Fibroblast of skin of left biceps (primary cell): ENCODE measurements at places on chromosomes 7 and 10.

- DNase-seq: no peak
Measured at GRCh38 chr10:130782467-130782866, 529.1 kb downstream of the TCERG1L start.

GRCh38 chr10:100341953-100342626 lies 4.9 kb upstream of the SCD start:
- no peak for DNase-seq

DNA sequence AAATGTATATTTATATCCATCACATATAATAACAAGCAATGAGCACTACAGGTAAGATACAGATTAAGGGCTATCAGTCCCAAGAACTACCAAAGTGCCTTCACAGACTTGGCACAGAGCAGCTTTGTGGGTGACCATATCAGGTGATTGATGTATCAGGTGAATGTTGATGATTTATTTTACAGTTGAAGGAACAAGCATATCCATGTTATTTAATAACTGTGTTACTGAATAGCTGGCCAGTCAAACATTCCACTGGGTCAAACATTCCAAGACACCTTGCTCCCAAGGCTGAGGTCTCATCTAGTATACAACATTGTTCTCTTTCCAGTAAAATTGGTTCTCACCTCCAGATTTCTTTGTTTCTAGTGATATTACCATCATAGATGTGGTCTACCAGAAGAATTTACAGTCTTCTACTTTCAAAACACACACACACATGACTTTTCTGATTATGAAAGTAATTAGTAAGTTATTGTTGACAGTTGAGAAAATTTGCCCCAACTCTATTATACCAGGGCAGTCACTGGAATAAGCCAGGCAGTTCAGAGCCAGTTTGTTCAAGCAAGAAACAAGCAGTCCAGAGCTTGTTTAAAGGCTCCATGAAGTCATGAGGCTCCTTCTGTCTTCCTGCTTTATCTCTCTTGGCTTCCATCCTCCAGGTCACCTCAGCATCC lies 68.2 kb downstream of the ELAPOR2 start:
- no peak for DNase-seq

DNA sequence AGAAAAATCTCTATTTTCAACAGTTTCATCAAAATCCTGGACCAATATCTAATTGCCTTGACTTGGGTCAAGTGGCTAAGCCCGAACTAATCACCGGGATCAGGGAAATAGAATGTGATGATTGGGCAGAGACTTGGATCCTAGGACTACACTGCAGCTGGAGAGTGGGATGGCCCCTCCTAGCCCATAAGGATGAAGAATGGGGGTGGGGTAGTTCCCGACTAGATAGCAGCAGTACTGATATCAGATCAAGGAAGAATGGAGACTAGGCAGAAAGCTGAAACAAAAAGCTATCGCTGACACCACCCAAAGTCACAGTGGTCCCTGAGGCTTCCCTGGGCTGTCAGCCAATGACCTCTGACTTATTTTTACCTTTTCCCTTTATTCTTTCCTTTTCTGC lies 160.4 kb upstream of the PHYHIPL start:
- DNase-seq: no peak

GRCh38 chr7:134755422-134756022 lies 23.9 kb upstream of the CALD1 start:
- DNase-seq: no peak

GRCh38 chr7:127726476-127726875 lies 74.5 kb downstream of the SND1 start:
- no peak for DNase-seq

- no peak for DNase-seq
Measured at GRCh38 chr10:5840314-5841307, 27.4 kb upstream of the GDI2 start.

GRCh38 chr10:132466520-132467463 lies 69.8 kb downstream of the PWWP2B start:
- no peak for DNase-seq

GRCh38 chr7:158007697-158008257 lies 579.8 kb downstream of the PTPRN2 start:
- no peak for DNase-seq

DNA sequence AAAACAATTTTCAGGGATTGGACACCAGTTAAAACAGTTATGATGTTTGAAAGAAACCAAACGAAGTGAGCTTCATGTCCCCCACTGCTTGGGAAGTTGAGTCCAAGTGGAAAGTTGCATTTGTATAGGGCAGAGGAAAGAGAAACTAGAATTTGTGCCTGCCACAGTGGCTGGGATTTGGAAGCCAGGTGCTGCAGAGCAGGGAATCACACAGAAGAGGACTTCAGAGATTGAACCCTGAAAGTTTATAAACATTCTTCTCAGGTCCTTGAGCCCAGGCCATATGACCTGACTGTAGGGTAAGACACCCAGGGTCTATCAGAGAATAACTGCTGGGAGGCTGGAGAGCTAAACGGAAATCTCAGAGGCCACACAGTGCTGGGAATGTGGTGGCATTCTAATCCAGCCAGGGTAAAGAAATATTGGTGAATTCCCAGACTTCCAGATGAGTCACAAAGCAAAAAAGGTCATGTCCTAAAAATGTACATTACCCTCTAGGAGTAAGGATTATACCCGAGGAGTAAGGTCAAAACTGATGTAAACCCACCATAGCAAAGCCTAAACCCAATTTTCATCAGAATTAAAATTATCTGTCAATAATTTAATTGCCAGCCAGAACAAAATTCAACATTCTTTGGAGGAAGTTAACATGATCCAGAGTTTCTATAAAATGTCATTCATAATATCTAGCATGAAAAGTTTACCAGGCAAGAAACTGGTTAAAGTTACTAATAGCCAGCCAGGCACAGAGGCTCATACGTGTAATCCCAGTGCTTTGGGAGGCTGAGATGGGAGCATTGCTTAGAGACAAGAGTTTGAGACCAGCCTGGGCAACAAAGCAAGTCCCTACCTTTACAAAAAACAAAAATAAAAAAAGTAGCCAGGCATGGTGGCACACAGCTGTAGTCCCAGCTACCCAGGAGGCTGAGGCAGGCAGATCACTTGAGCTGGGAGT lies 31.2 kb downstream of the TOMM7 start:
- DNase-seq: no peak

GRCh38 chr10:25278180-25278579 lies 103.4 kb downstream of the GPR158 start:
- DNase-seq: no peak

- no peak for DNase-seq
Measured at GRCh38 chr7:155490697-155491628, 33.0 kb downstream of the EN2 start.

DNA sequence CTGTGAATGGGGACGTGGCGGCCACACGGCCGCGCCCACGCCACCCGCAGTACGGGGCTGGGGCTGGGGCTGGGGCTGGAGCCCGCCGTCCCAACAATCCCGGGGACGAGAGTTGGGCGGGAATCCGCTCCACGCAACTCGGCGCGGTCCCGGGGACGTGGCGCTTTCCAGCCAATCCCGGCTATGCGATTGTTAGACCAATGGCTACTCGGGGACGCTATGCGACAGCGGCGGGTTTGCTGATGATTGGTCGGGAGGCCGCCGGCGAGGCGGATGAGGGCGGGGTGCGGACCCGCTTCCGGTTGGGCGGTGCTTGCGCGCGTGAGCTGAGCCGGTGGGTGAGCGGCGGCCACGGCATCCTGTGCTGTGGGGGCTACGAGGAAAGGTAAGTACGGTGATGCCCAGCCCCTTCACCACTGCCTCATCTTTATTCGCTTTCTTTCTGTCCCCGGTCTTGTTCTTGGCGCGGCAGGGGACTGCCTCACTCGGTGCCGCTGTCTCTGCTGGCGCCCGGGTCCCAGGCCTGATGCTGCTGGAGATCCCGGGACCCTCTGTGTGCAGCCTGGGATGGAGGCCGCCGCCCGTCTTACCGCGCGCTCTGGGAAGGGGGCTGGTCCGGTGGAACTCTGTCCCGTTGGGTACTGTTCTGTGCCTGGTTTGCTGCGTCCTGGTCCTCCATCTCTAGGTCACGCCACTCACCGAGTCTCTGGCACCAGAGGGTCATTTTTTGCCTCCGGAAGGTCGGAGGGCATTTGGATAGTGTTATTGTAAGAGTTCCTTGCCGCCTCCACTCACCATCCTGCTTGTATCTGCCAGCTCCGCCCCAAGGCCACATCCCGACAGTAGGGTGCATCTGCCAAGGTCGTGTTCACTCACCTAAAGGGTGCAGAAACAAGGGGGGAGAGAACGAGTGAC lies at the start of gene CALU:
Gene CALU (plus strand): TSS at position 312 of the 915 bp plus-strand sequence. CDS start 9,225 bp downstream, outside the sequence.
- peak; percentile 95 for DNase-seq

DNA sequence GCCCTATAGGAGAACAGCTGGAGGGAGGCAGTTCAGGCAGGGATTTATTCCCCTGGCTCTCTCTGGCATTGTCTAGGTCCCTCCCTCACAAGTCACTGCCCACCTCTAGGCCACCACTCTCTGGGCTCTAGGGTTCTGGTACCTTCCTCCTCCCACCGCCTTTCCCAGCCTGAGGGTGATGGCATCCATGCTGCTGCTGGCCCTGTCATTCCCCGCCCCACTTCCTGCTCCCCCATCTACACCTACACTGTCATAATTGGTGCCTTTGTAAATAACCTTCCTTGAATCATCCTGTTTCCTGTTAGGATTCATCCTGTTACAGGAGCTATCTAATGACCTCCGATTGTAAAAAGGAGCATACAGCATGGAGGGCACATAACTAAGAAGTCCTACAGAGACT lies 303.3 kb upstream of the COBL start:
- DNase-seq: no peak

DNA sequence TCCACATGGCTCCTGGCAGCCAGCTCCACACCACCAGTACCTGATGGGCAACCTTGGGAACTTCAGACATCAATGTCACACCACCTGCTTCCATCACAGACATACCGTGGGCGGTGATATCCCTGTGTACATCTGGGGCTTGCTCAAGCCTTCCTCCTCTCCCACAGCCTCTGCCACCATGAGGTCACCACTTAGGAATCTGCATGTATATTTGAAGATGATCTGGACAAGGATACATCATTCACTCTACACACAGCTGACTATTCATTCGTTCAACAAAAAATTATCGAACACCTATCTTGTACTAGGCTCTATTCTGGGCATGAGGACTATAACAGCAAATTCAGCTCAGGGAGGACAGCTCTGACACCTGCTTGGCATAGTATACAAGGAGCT lies 6.8 kb downstream of the DLG5 start:
- DNase-seq: peak; percentile 50

DNA sequence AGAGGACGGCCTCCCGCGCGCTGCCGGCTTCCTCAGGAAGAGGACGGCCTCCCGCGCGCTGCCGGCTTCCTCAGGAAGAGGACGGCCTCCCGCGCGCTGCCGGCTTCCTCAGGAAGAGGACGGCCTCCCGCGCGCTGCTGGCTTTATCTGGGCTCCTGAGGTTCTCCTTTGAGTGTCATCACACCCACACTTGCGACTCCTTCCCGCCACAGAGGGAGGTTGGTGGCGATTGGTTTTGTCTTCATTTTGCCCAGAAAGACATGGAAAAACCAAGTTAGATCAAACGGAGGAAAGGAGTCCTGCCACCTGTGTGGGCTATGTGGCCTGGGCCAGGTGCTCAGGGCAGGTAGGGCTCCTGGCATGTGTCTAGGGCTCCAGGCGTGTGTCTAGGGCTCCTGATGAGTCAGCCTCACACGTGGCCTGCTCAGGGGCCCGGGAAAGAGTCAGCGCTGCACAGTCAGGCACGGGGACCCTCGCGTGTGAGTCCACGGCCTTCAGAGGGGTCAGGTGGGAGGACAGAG lies 138.0 kb downstream of the VIPR2 start:
- no peak for DNase-seq

- DNase-seq: no peak
Measured at GRCh38 chr7:107977048-107977447, 25.9 kb downstream of the LAMB1 start.

GRCh38 chr10:133444342-133445267 lies 9.1 kb upstream of the SCART1 start:
- DNase-seq: no peak

DNA sequence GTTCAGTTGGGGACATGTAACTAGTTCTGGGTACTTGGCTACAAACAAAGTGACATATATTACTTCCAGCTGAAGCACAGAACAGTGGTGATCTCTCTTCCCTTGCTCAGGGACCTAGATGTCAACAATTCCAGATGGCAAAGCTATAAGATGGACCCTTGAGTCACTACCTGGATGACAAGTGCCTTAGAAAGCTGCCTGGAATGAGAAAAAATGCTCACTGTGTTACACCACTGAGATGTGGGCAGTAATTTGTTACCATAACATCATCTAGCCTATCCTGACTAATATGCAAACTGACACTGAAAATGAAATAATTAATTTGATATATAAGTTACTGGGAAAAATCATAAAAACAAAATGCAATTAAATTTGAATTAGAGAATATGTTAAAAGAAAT lies 16.4 kb upstream of the CTTNBP2 start:
- no peak for DNase-seq

DNA sequence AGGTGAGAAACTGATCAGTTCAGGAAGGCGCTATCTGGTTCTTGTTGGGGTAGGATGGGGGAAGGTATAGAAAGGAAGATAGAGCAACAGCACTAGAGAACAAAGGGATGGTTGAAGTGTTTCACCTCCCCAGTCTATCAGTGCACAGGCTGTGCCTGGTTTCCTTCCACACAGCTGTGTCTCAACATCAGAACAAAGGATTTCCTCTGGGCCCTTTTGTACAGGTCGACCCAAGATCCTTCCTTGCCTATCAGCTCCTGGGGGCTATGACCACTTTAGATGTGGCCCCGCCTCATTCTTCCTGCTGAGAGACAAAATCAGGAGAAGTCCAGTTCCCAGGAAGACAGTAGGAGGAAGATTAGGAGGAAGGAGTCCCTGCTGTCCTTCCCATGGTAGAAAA lies 65.6 kb downstream of the NAMPT start:
- DNase-seq: no peak

- DNase-seq: no peak
Measured at GRCh38 chr10:94307046-94307615, 55.6 kb downstream of the NOC3L start.

DNA sequence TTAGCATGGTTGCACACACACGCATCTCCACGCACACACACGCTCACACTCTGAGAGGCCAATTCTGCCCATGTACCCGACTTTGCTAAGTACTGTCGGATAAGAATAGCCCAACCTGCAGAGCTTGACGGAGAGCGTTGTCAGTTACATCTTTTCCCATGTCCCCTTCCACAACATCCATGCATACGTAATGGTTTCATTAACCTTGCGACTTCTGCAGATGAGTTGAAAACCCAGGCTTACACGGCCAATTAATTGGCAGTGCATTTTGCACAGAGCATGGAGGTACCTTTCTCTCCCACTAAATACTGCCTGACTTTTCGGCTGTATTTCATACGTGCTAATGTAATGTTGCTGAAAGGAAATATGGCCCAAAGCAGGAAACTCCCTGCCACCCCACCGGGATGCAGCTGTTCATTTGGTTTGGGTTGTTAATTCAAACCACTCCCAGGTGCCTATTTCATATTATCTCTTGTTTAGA lies 291.2 kb upstream of the HABP2 start:
- DNase-seq: no peak

GRCh38 chr10:98415731-98416119 lies 743 bp upstream of the PYROXD2 start:
- DNase-seq: no peak
